ENCODE measurements at places on chromosomes 12 and 14.

DNA sequence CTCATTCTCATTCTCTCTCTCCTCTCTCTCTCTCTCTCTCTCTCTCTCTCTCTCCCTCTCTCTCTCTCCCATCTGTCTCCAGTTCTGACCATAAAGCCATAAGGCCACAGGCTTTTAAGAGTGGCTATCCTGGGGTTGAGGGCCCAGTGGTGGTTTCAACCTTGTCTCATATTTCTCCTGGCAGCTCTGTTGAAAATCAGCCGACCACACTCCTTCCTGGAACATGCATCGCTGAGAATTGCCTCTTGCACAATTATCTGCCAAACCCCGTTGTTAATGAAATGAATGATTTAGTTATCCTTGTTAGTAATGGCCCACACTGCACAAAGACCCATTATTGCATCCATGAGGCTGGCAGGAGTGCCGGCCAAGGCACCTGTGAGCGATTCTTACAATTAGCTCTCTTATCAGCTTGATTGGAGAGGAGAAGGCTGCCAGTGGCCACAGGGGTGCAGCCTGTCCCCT, 30.4 kb upstream of the KCNA5 start:
- no peak for DNase-seq

DNA sequence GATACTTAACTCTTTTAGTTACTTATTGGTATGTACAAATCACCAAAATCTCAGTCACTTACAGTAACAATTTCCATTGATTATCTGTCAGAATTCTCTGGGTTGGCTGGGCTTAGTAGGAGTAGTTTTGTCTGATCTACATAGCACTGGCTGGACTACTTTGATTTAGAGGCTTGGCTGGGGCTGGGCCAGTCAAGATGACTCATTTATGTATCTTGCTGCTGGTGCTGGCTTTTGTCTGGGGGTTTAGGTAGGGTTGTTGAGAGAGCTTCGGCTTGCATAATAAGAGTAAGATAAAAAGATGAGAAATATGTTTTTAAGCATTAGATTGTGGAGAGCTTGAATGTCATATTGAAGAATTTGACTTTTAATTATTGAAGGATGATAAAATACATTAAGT, 1093.7 kb downstream of the SLC6A15 start:
- no peak for DNase-seq

DNA sequence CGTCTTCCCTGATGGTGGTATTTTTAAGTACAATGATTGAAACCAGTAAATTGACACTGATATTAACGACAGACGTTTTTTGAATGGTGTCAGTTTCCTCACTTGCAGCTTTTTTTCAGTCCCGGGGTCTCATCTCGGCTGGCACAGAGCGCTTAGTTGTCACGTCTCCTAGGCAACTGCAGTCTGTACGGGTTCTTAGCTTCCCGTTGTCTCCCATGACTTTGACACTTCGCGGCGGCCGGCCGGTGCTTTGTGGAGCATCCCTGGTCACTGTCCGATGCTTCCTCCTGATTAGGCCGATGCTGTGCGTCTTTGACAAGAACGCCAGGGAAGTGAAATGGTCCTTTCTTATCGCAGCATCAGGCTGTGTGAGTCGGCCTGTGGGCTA, 67.4 kb downstream of the ADGRD1 start:
- no peak for DNase-seq

GRCh38 chr12:49904601-49905000, 901 bp upstream of the FAIM2 start:
- DNase-seq, result no peak

GRCh38 chr12:20140751-20141150, 227.6 kb upstream of the PDE3A start:
- DNase-seq, result no peak
